Activated naive CD8-positive, alpha-beta T cell treated with anti-CD3 and anti-CD28 coated beads for 36 hours (primary cell): ENCODE measurements at places on chromosomes 6 and 20. TPM values are rescaled to one million over a fixed set of nuclear protein-coding genes. Genes with fewer than 3 reads are reported as not detected.
A peak's percentile ranks its signal among the peaks of the same experiment; 100 is the strongest.

The OLIG3 gene
- total RNA-seq, result 0.21 TPM

The UBE2V1 gene
- 150 TPM for total RNA-seq

The MEI4 gene
- 0.04 TPM for total RNA-seq

The RNF5 gene
- 58.3 TPM for total RNA-seq

The CALHM5 gene
- total RNA-seq, result not detected

The DDO gene
- total RNA-seq, result not detected

The FAM83D gene
- total RNA-seq, result 14.2 TPM

The TMEM14A gene
- total RNA-seq, result 19.0 TPM

The TRIM10 gene
- total RNA-seq, result not detected

The CST5 gene
- total RNA-seq, result not detected

The SAMD5 gene
- not detected for total RNA-seq

The COL21A1 gene
- not detected for total RNA-seq

GRCh38 chr6:75210885-75211739, 5.3 kb upstream of the COL12A1 start:
- H3K4me1 ChIP-seq, result peaks cover 34% of the 10 kb centered on the region
- H3K27me3 ChIP-seq, result peaks cover 64% of the 10 kb centered on the region
- H3K4me3 ChIP-seq, result no peak overlapping the region
- H3K36me3 ChIP-seq, result no peaks in the 10 kb centered on the region
- no peak overlapping the region for H3K27ac ChIP-seq
- no peak for DNase-seq

- H3K27me3 ChIP-seq, result no peaks in the 10 kb centered on the region
- peaks cover 26% of the 10 kb centered on the region for H3K36me3 ChIP-seq
Measured at GRCh38 chr20:50144362-50144761, 9.2 kb downstream of the PEDS1 start.

DNA sequence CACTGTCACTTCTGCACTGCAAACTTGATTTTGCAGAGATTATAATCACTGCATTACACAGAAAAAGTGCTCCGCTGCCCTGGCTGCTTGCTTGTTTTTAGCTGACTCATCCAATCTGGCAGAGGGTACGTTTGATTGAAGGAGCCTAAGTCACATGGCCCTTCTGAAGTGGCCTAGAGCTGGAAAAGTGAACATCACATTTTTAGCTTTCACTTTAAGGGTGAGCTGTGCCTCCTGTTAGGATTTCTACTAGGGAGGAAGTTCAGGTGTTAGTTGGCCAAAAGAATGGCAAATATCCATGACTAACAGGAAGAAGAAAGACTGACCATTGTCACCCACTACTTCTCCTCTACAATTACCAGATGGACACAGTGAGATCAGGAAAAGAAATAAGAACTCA, 889.1 kb upstream of the MAP3K7 start:
- no peaks in the 10 kb centered on the region for H3K36me3 ChIP-seq
- no peaks in the 10 kb centered on the region for H3K4me1 ChIP-seq
- no peak overlapping the region for H3K27ac ChIP-seq
- no peak for DNase-seq
- H3K27me3 ChIP-seq, result peaks cover 4% of the 10 kb centered on the region
- H3K4me3 ChIP-seq, result no peak overlapping the region

DNA sequence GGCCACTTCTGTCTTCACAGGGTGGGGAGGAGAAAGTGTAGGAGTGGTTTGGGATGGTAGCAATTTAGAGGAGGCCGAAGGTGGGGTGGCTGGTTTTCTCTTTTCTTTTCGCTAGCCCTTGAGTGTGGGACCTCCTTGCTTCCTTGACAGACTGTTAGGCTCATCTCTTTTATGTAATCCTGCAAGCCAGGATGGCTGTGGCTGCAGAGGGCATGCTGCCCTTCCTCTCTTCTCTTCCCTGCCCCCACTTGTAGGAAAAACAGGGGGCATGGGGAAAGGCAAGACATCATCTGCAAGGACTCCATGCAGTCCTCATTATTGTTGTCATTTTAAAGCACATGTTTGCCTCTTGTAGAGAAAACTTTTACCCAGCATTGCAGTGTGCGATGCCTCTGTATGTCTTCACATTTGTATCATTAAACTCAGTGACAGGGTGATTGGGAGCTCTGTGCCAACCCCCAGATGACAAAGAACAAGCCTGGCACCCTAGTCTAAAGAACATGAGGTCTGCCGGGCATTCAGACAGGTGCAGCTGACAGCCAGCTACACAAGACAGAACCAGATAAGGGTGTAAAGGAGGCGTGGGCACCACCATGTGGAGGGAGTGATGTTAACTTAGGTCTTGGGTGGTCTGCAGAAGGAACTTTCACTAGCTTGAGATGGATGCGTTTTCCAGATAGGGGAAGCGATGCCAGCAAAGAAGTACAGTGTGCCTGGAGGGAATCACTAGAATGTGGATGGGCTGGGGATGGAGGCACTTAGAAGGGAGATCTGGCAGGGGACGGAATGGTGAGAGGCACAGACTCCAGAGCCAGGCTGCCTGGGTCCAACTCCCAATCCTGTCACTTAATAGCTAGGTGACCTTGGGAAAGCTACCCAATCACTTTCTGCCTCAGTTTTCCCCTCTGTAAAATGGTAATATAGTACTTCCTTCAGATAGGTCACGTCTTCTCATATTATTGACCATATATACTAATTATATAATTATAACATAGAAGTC, 207.6 kb downstream of the TBC1D7 start:
- H3K36me3 ChIP-seq, result no peaks in the 10 kb centered on the region
- H3K27me3 ChIP-seq, result peaks cover 21% of the 10 kb centered on the region
- H3K4me3 ChIP-seq, result no peak overlapping the region
- H3K27ac ChIP-seq, result no peak overlapping the region
- peaks cover 1% of the 10 kb centered on the region for H3K4me1 ChIP-seq

GRCh38 chr20:57656252-57656820, 36.1 kb upstream of the ZBP1 start:
- H3K27ac ChIP-seq, result no peak overlapping the region
- H3K27me3 ChIP-seq, result no peaks in the 10 kb centered on the region
- DNase-seq, result no peak
- H3K4me3 ChIP-seq, result no peak overlapping the region
- H3K36me3 ChIP-seq, result no peaks in the 10 kb centered on the region

GRCh38 chr6:97392735-97393134, 109.7 kb upstream of the MMS22L start:
- peaks cover 15% of the 10 kb centered on the region for H3K27me3 ChIP-seq
- no peaks in the 10 kb centered on the region for H3K36me3 ChIP-seq
- no peak overlapping the region for H3K4me3 ChIP-seq
- no peak overlapping the region for H3K27ac ChIP-seq
- DNase-seq, result no peak
- peaks cover 3% of the 10 kb centered on the region for H3K4me1 ChIP-seq

DNA sequence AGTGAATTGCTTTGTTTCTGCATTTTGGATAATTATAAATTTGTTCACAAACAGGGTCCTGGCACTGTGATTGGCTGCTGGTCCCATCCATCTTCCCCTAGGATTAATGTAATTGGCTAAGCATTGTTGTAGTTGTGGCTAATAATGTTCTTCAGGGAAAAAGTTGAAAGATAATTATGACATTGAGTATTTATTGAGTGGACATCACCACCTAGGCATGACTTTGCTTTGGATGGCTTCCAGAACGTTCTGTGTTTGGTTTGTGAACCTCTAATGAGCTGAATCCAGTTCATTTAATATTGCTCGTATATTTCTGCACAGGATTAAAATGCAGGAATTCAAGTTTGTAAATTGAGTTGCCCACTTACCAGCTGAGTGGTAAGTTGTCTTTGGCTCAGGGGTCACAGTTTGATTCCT, 55.1 kb downstream of the ARID1B start:
- no peak for DNase-seq
- H3K27ac ChIP-seq, result no peak overlapping the region
- no peak overlapping the region for H3K4me3 ChIP-seq
- peaks cover 40% of the 10 kb centered on the region for H3K4me1 ChIP-seq
- H3K36me3 ChIP-seq, result peaks cover 26% of the 10 kb centered on the region
- H3K27me3 ChIP-seq, result no peaks in the 10 kb centered on the region

- no peak for DNase-seq
- H3K36me3 ChIP-seq, result no peaks in the 10 kb centered on the region
- no peak overlapping the region for H3K4me3 ChIP-seq
Measured at GRCh38 chr6:91970700-91971099, 1383.8 kb upstream of the MAP3K7 start.

- peaks cover 3% of the 10 kb centered on the region for H3K4me1 ChIP-seq
- no peak for DNase-seq
- no peak overlapping the region for H3K27ac ChIP-seq
- H3K4me3 ChIP-seq, result no peak overlapping the region
- no peaks in the 10 kb centered on the region for H3K36me3 ChIP-seq
Measured at GRCh38 chr6:37709932-37710555, 12.4 kb upstream of the MDGA1 start.

DNA sequence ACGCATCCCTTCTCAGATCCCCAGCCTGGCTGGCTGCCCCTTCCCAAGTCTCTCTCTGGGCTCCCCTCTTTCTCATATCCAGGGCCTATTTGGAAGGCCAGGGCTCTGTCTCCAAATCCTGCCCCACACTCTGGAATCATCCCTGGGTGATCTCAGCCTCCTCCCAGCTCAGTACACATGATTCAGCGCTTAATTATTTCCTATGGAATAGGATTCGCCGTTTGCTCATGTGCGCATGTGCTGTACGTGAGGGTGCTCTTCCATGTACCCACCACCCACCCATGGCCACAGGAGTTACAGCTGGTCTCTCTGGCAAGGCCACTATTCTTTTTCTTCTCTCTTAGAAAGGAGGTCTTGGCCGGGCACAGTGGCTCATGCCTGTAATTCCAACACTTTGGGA, 81.7 kb upstream of the FOXP4 start:
- no peaks in the 10 kb centered on the region for H3K4me1 ChIP-seq
- no peak for DNase-seq
- H3K27ac ChIP-seq, result no peak overlapping the region
- H3K36me3 ChIP-seq, result no peaks in the 10 kb centered on the region
- peaks cover 55% of the 10 kb centered on the region for H3K27me3 ChIP-seq
- H3K4me3 ChIP-seq, result no peak overlapping the region

DNA sequence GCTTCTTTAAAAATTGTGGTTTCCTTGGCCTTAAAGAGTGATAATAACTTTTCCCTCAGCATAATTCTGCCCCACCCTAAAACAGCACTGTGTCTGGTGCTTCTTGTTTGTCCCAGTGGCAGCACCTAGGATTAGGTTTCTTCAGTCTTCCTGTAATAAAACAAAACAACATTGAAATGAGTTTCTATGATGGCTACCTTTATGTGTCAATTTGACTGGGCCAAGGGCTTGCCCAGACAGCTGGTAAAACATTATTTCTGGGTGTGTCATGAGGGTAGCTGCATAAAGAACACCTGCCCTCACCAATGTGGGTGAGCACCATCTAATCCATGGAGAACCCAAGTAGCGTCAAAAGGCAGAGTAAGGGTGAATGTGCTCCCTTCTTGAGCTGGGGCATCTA, 117.8 kb downstream of the QRSL1 start:
- peaks cover 15% of the 10 kb centered on the region for H3K27me3 ChIP-seq
- DNase-seq, result no peak
- no peak overlapping the region for H3K27ac ChIP-seq

GRCh38 chr20:24791953-24792352, 157.1 kb upstream of the CST7 start:
- H3K27ac ChIP-seq, result no peak overlapping the region
- DNase-seq, result no peak
- H3K4me1 ChIP-seq, result no peaks in the 10 kb centered on the region

DNA sequence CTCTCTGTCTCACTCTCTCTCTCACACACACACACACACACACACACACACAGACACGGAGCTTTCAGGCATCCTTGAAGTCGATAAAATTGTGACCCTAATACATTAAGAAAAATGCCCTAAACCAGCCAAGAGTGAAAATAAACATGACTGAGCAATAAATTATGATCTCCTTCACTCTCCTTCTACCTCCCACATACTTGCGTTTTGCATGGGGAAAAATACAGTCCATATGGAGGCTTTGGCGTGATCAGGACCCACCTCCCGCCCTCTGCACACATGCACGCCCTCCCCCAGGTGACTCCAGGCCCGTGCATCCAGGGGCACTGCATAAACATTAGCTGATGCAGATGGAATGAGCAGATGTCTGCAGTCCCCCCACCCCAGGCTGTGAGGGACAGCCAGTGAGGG, 114.2 kb upstream of the JARID2 start:
- peaks cover 35% of the 10 kb centered on the region for H3K4me1 ChIP-seq
- no peak for DNase-seq
- H3K36me3 ChIP-seq, result no peaks in the 10 kb centered on the region

DNA sequence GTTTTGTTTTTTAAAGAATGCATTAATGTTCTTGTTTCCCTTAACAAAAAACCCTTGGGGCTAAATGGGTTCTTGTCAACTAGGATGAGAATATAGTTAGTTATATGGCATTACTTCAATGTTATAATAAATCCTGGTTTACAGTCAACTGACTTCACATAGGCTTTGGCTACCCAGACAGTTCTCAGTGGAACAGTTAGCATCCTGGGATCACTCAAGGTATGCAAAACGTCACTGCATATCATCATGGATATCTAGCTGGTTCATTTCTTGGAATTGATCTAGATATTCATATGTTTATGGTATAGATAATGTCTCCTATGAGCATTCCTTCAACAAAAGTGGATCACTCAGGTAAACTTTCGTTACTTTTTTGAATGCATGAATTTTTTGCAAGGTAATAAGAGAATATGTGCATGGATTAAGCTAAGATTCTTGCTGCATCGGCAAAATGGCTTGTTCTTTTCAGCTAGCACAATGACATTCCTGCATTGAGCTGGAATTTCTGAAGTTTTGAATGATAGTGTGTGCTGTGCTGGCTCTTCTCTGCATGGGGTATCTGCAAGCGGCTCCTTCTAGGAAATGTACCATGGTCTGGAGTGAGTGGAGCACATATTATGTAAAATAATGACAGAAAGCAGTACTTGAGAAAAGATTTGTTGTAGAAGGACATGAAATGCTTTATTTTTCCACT, 138.9 kb downstream of the ADGRG6 start:
- DNase-seq, result no peak
- H3K27me3 ChIP-seq, result no peaks in the 10 kb centered on the region
- H3K4me1 ChIP-seq, result no peaks in the 10 kb centered on the region
- H3K36me3 ChIP-seq, result no peaks in the 10 kb centered on the region
- H3K27ac ChIP-seq, result no peak overlapping the region
- H3K4me3 ChIP-seq, result no peak overlapping the region

DNA sequence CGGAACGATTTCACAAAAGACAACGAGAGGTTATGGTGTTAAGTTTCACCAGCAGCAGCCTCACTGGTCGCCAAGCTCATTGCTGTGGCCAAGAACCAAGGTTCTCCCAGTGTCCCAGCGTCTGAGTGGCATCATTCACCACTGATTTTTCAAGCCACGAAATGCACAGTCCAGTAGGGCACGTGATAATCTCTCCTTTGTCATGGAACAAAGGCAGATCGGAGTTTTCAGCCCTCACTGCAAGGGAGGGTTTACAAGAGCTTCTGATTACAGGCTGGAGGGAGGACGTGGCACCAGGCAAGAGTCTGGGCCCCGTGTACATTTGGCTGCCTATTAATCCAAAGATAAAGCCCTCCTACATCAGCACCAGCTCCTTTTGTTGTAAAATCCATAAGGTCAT, 2.0 kb downstream of the CD24 start:
- peaks cover 8% of the 10 kb centered on the region for H3K4me1 ChIP-seq
- H3K4me3 ChIP-seq, result no peak overlapping the region
- H3K36me3 ChIP-seq, result no peaks in the 10 kb centered on the region
- H3K27ac ChIP-seq, result no peak overlapping the region
- DNase-seq, result no peak
- peaks cover 65% of the 10 kb centered on the region for H3K27me3 ChIP-seq

GRCh38 chr6:30326526-30327231, at the start of gene TRIM39:
Gene TRIM39 (plus strand): TSS chr6:30326927. CDS start chr6:30329318, 2,391 bp downstream.
- peaks cover 48% of the 10 kb centered on the region for H3K4me1 ChIP-seq
- peak; percentile 89 for DNase-seq
- peaks cover 53% of the 10 kb centered on the region for H3K36me3 ChIP-seq
- peak within 1 kb of the TSS; percentile 99 for H3K27ac ChIP-seq
- no peaks in the 10 kb centered on the region for H3K27me3 ChIP-seq

- no peak for DNase-seq
- H3K4me3 ChIP-seq, result peak overlapping the region; percentile 38
- H3K27me3 ChIP-seq, result no peaks in the 10 kb centered on the region
- H3K4me1 ChIP-seq, result peaks cover 72% of the 10 kb centered on the region
- peak overlapping the region; percentile 67 for H3K27ac ChIP-seq
Measured at GRCh38 chr6:15308435-15309213, 62.8 kb downstream of the JARID2 start.
